ENCODE measurements at places on chromosomes 2 and 18.
A peak's percentile ranks its signal among the peaks of the same experiment; 100 is the strongest.

- no peak for DNase-seq
Observed at GRCh38 chr18:63700501-63700900, 2.3 kb upstream of the SERPINB11 start.

DNA sequence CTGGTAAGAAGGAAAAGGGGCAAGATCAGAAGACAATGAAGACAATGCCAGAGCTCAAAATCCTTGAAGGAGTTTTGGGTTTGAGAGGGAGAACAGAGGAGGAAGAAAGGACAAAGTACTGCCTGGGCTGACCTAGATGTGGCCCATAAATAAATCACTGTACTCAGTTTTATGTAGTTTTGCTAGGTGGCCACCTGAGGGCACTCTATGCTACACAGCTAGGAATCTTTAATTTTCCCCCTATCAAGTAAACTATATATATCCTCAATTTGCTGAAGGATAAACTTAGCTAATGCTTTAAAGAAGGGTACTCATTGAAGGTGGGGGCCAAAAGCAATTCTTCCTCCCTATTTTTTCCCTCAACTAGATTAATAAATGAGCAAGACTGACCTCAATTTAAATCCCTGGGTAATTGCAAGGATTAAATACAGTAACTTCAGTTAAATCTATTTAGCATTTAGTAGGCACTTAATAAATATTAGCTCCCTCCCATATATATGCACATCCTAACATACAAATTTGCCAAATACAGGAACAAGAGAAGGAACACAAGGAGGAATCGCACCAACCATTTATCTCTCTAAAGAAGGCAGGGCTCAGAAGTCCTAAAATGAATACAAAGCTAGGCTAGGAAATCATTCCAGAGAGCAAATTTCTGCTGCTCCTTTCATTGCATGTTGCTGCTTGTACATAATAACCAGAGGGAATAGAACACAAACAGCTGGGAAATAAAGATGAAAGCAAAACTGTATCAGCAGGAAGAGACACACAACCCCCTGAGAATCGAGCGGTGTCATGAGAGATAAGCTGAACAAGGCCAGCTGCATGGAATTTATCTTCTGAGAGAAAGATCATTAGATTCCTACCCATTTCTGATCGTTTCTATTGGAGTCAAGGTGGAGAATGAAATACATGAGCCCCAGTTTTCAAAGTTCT, 540.1 kb downstream of the NRXN1 start:
- no peak for DNase-seq

DNA sequence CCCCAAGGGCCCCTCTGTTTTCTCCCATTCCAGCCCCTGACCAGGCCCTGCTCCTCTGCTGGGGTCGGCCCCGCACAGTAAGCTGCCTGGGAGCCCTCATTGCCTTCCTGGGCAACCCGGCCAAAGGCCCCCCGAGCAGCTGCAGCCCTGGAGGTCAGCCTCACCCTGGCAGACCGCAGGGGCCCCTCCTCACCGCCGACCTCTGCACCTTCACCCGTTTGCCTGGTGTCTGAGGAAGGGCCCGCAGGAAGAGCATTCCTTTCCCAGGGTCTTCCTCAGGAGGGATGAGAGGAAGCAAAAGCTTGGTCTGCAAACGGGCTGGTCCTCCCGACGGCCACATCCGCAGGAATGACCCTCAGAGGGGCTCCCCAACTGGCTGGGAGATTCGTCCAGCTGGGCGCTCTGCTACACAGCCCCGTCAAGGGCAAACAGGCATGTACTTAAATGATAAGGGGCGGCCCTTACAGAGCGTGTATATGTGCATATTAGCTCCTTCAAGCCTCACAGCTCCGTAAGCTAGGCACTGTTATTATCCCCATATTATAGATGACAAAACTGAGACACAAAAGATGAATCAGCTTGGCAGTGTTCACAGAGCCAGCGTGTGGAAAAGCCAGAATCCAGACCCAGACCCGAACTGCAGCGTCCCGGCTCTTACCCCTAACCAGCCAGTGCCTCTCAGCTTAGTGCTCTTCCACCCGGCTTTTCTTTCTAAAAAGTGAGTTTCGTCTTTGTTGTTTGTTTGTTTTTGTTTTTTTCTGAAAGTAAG, 52.8 kb downstream of the SLC4A1AP start:
- peak; percentile 59 for DNase-seq

DNA sequence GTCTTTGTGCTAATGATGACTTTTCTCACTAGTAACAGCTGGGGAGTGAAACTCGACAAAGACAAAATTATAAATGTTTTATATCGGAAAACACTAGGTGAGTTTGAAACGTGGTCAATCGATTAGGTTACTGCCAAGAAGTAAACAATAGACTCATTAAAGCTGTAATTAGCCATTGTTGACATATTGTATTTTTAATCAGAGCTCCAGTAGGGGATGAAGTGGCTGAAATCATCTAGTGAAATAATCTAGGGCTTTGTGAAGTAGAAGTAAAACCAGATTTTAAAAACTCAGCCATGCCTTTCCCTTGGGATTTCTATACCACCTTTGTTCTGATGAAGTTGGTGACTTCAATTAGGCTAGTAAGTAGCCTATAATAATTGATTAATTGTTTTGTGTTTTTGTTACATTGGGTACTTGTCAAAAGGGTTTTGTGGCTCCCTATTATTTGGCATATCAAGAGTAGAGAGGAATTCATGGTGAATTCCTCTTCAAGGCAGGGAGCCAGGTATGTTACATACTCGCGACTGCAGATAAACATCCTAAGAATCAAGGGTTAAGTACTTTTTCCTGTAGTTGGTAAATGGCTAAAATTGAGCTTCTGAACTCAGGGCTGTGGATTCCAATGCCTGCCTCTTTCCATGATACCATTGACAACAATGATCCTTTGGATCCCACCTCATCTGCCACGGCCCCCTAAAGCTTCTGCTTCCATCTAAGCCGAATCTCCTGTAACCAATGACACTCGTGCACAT, 31.6 kb downstream of the RAB27B start:
- no peak for DNase-seq

- no peak for DNase-seq
Observed at GRCh38 chr2:233164128-233164635, 87.3 kb upstream of the ATG16L1 start.

GRCh38 chr18:44178476-44178875, 502.2 kb upstream of the SETBP1 start:
- DNase-seq, result no peak

GRCh38 chr2:165054652-165055051, 99.3 kb upstream of the SLC38A11 start:
- no peak for DNase-seq

Measured in H9 (cell line).